ENCODE measurements at places on chromosomes 13 and 19. TPM values are rescaled to one million over a fixed set of nuclear protein-coding genes. Genes with fewer than 3 reads are reported as not detected.

JSRP1 gene
- not detected for total RNA-seq

NCAN gene
- not detected for total RNA-seq

IZUMO2 gene
- not detected for total RNA-seq

HRC gene
- total RNA-seq, result under 0.01 TPM

SERPINE3 gene
- under 0.01 TPM for total RNA-seq

TRIM13 gene
- 15.3 TPM for total RNA-seq

ELSPBP1 gene
- not detected for total RNA-seq

CEACAM7 gene
- not detected for total RNA-seq

KCNJ14 gene
- 0.38 TPM for total RNA-seq

FGF9 gene
- under 0.01 TPM for total RNA-seq

NOSIP gene
- total RNA-seq, result 72.9 TPM

TUBA3C gene
- not detected for total RNA-seq

GRK1 gene
- not detected for total RNA-seq

TNFSF9 gene
- 1.1 TPM for total RNA-seq

PTPRH gene
- 6.5 TPM for total RNA-seq

ZNF177 gene
- 0.77 TPM for total RNA-seq

SLAIN1 gene
- total RNA-seq, result 0.56 TPM

HIF3A gene
- total RNA-seq, result under 0.01 TPM

ERICH4 gene
- not detected for total RNA-seq

CKM gene
- total RNA-seq, result not detected

NPAS1 gene
- 5.6 TPM for total RNA-seq

GNG7 gene
- under 0.01 TPM for total RNA-seq

NANOS3 gene
- total RNA-seq, result not detected

FGF21 gene
- total RNA-seq, result not detected

ADPRHL1 gene
- 0.58 TPM for total RNA-seq

RXFP2 gene
- not detected for total RNA-seq

Data from regular cardiac myocyte (primary cell).